ENCODE measurements at places on chromosomes 1 and 21. TPM values are rescaled to one million over a fixed set of nuclear protein-coding genes. Genes with fewer than 3 reads are reported as not detected.

RAB7B gene
- total RNA-seq: 2.1 TPM

DNA sequence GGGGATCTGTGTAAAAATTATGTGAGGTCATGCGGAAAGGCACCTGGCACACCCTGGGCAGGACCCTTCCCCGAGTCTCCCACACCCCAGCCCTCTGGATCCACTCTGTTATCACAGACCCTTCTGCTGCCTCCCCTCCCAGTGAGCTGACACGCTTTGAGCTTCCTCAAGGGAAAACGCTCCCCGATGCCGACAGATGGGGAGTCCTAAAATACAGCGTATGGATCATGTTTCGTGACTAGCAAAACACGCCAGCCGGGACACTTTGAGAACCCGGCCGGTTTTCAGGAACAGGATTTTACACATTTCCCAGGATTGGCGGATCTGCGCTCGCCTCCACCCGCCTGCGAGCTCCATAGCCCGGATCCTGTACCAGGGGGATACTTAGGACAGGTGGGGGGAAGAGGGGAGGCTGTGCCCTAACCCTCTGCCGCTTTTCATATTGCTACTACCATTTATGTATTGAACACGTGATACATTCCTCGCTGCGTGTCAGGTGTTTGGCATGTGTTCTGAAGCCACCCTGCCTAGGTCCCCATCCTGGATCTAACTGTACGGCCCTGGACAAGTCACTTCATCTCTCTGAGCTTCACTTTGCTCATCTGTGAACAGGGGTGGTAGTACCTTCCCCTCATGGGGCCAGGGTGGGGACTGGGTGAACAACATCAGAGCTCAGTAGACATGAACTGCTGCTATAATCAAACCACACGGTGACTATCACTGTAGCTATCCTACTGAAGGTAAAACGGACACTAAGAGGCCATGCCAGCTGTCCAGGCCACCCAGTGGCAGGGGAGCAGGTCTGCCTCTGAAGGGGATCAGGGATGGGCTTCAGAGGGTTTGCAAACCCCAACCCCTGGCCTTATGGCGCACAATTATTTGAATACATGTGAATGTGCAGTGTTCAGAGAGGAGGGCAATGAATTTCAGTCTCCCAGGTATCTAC, 63.2 kb downstream of the SSBP3 start:
- peaks cover 27% of the 10 kb centered on the region for H3K4me1 ChIP-seq
- H3K27me3 ChIP-seq: no peaks in the 10 kb centered on the region
- H3K4me3 ChIP-seq: no peak overlapping the region

AKR7A3 gene
- 0.71 TPM for total RNA-seq

DNA sequence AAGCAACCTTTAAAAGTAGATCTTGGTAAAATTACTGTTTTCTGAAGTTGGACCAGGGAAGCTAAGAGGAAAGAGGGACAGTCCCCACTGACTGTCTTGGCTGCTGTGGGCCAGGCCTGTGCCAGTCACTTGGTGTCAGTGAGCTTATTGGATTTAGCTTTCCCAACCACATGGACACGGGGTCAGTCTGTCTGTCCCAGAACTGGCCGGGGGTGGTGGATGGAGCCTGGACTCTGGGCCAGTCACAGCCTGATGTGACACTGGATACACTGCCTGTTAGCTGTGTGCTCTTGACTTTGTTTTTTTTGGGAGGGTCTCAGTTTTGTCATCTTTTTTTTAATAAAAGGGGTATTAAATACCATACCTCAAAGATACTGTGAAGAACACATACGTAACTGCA, 96.7 kb downstream of the GALNT2 start:
- DNase-seq: peak; percentile 63
- H3K4me3 ChIP-seq: no peak overlapping the region
- no peaks in the 10 kb centered on the region for H3K27me3 ChIP-seq
- peaks cover 14% of the 10 kb centered on the region for H3K4me1 ChIP-seq

ZDHHC18 gene
- 13.6 TPM for total RNA-seq

THEM5 gene
- total RNA-seq: not detected

GRCh38 chr1:34970829-34971228, 14.3 kb downstream of the TMEM35B start:
- H3K4me1 ChIP-seq: no peaks in the 10 kb centered on the region
- no peaks in the 10 kb centered on the region for H3K27me3 ChIP-seq
- H3K4me3 ChIP-seq: no peak overlapping the region
- no peaks in the 10 kb centered on the region for H3K36me3 ChIP-seq

GRCh38 chr21:25806060-25806459, 71.3 kb downstream of the GABPA start:
- no peak for DNase-seq
- H3K4me3 ChIP-seq: no peak overlapping the region
- H3K36me3 ChIP-seq: no peaks in the 10 kb centered on the region
- H3K4me1 ChIP-seq: peaks cover 14% of the 10 kb centered on the region

AMIGO1 gene
- total RNA-seq: 8.2 TPM

NT5C1A gene
- total RNA-seq: not detected

CYP4Z1 gene
- total RNA-seq: 1.8 TPM

GJA9 gene
- total RNA-seq: not detected

- no peak overlapping the region for H3K27ac ChIP-seq
- no peaks in the 10 kb centered on the region for H3K27me3 ChIP-seq
- no peak for DNase-seq
- H3K4me1 ChIP-seq: peaks cover 43% of the 10 kb centered on the region
- no peak overlapping the region for H3K4me3 ChIP-seq
- no peaks in the 10 kb centered on the region for H3K36me3 ChIP-seq
Measured at GRCh38 chr1:2324553-2325366, 66.6 kb downstream of the MORN1 start.

- no peak for DNase-seq
- no peaks in the 10 kb centered on the region for H3K36me3 ChIP-seq
- H3K4me3 ChIP-seq: no peak overlapping the region
- H3K4me1 ChIP-seq: no peaks in the 10 kb centered on the region
- no peaks in the 10 kb centered on the region for H3K27me3 ChIP-seq
- H3K27ac ChIP-seq: no peak overlapping the region
Measured at GRCh38 chr1:48831120-48831978, 54.7 kb upstream of the BEND5 start.

DNA sequence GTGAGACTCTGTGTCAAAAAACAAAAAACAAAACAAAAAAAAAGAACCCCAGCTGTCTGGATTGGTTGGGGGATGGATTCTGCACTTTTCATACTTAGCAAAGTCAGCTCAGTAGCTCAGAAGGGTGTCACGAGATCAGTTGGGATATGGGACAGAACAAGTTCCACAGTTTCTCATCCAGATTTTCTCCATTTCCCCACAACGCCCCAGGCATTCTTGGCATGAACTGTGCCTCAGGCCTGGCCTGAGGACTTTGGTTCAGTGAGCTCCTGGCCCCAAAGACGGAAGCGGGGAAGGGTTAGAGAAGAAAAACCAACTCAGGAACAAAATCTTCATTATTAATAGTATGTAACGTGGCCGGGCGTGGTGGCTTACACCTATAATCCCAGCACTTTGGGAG, 1.9 kb downstream of the AKR7A2 start:
- H3K4me1 ChIP-seq: peaks cover 31% of the 10 kb centered on the region
- H3K4me3 ChIP-seq: no peak overlapping the region
- no peak overlapping the region for H3K27ac ChIP-seq
- peak; percentile 39 for DNase-seq
- peaks cover 32% of the 10 kb centered on the region for H3K36me3 ChIP-seq

FCRL6 gene
- total RNA-seq: not detected

- no peak overlapping the region for H3K27ac ChIP-seq
- no peaks in the 10 kb centered on the region for H3K27me3 ChIP-seq
Measured at GRCh38 chr21:31778546-31778945, 46.6 kb upstream of the SCAF4 start.
